ENCODE measurements at places on chromosomes 2 and 18. TPM values are rescaled to one million over a fixed set of nuclear protein-coding genes. Genes with fewer than 3 reads are reported as not detected.

NDC80 gene
- 12.9 TPM for polyA plus RNA-seq

PER2 gene
- polyA plus RNA-seq, result 29.8 TPM

LRRTM1 gene
- 1.1 TPM for polyA plus RNA-seq

ZNF385B gene
- polyA plus RNA-seq, result 28.1 TPM

PPM1B gene
- 50.7 TPM for polyA plus RNA-seq

MEX3C gene
- polyA plus RNA-seq, result 254 TPM

TOGARAM2 gene
- polyA plus RNA-seq, result 5.2 TPM

CDK15 gene
- 5.6 TPM for polyA plus RNA-seq

VWC2L gene
- polyA plus RNA-seq, result 0.13 TPM

RSAD2 gene
- polyA plus RNA-seq, result 2.3 TPM

MTLN gene
- polyA plus RNA-seq, result 44.4 TPM

ACVR2A gene
- 11.4 TPM for polyA plus RNA-seq

SLC5A7 gene
- polyA plus RNA-seq, result 0.21 TPM

KCNK3 gene
- polyA plus RNA-seq, result 1.5 TPM

CRYGD gene
- polyA plus RNA-seq, result 2.5 TPM

ATG4B gene
- 123 TPM for polyA plus RNA-seq

SMC6 gene
- 21.7 TPM for polyA plus RNA-seq

THSD7B gene
- polyA plus RNA-seq, result 2.1 TPM

ANKRD30BL gene
- polyA plus RNA-seq, result 42.3 TPM

KRCC1 gene
- 16.9 TPM for polyA plus RNA-seq

KHK gene
- polyA plus RNA-seq, result 11.5 TPM

PARD3B gene
- polyA plus RNA-seq, result 14.6 TPM

PROKR1 gene
- 0.36 TPM for polyA plus RNA-seq

ASNSD1 gene
- polyA plus RNA-seq, result 25.9 TPM

CCDC141 gene
- polyA plus RNA-seq, result 2.2 TPM

NXPH2 gene
- polyA plus RNA-seq, result 0.63 TPM

ALKAL2 gene
- 69.4 TPM for polyA plus RNA-seq

STARD6 gene
- polyA plus RNA-seq, result 42.6 TPM

NOSTRIN gene
- polyA plus RNA-seq, result 28.9 TPM

GAL3ST2 gene
- polyA plus RNA-seq, result 0.54 TPM

RFX8 gene
- 4.0 TPM for polyA plus RNA-seq

LGALSL gene
- 11.3 TPM for polyA plus RNA-seq

XDH gene
- polyA plus RNA-seq, result 0.21 TPM

CRYGC gene
- 2.7 TPM for polyA plus RNA-seq

SCYGR4 gene
- polyA plus RNA-seq, result not detected

CCBE1 gene
- polyA plus RNA-seq, result 1.9 TPM

SERPINB7 gene
- 0.16 TPM for polyA plus RNA-seq

IL37 gene
- not detected for polyA plus RNA-seq

CXCR1 gene
- 0.61 TPM for polyA plus RNA-seq

MAP2 gene
- 15.6 TPM for polyA plus RNA-seq

INHBB gene
- 46.1 TPM for polyA plus RNA-seq

ASXL2 gene
- 43.3 TPM for polyA plus RNA-seq

LRP1B gene
- 0.84 TPM for polyA plus RNA-seq

KLHL14 gene
- 2.7 TPM for polyA plus RNA-seq

WDR43 gene
- 52.7 TPM for polyA plus RNA-seq

EGR4 gene
- polyA plus RNA-seq, result 4.6 TPM

SKA1 gene
- polyA plus RNA-seq, result 11.9 TPM

UGT1A3 gene
- not detected for polyA plus RNA-seq

SCN2A gene
- polyA plus RNA-seq, result 0.57 TPM

TMEFF2 gene
- polyA plus RNA-seq, result 3.0 TPM

NLRC4 gene
- 0.70 TPM for polyA plus RNA-seq

CYS1 gene
- polyA plus RNA-seq, result 5.5 TPM

ITM2C gene
- polyA plus RNA-seq, result 57.8 TPM

CCDC85A gene
- polyA plus RNA-seq, result 0.61 TPM

ELOA2 gene
- polyA plus RNA-seq, result 8.0 TPM

Measured in testis (tissue), 5 donors.